ENCODE measurements at places on chromosomes 3 and 15.

- no peak for DNase-seq
Observed at GRCh38 chr15:96807361-96807760, 476.9 kb downstream of the NR2F2 start.

DNA sequence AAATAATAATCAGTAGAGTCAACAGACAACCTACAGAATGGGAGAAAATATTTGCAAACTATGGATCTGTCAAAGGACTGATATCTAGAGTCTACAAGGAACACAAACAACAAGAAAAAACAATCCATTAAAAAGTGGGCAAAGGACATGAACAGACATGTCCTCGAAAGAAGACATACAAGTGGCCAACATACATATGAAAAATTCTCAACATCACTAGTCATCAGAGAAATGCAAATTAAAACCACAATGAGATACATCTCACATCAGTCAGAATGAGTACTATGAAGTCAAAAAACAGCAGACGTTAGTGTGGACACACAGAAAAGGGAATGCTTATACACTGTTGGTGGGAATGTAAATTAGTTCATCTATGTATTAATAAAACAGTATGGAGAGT, 33.7 kb downstream of the SLC2A2 start:
- no peak for DNase-seq

- DNase-seq: no peak
Observed at GRCh38 chr3:4711680-4711992, 218.5 kb downstream of the ITPR1 start.

- DNase-seq: no peak
Observed at GRCh38 chr15:88255087-88255483, 1.5 kb downstream of the NTRK3 start.

- no peak for DNase-seq
Observed at GRCh38 chr3:37963016-37963415, 27.6 kb upstream of the VILL start.

- DNase-seq: no peak
Observed at GRCh38 chr3:41101231-41101630, 98.1 kb upstream of the CTNNB1 start.

- DNase-seq: no peak
Observed at GRCh38 chr3:116242825-116243224, 202.5 kb downstream of the LSAMP start.

GRCh38 chr3:54968546-54969172, 40.8 kb upstream of the LRTM1 start:
- DNase-seq: no peak

GRCh38 chr3:62700357-62700756, 174.9 kb downstream of the CADPS start:
- no peak for DNase-seq

GRCh38 chr3:146747051-146747450, 141.9 kb upstream of the PLSCR5 start:
- DNase-seq: no peak

DNA sequence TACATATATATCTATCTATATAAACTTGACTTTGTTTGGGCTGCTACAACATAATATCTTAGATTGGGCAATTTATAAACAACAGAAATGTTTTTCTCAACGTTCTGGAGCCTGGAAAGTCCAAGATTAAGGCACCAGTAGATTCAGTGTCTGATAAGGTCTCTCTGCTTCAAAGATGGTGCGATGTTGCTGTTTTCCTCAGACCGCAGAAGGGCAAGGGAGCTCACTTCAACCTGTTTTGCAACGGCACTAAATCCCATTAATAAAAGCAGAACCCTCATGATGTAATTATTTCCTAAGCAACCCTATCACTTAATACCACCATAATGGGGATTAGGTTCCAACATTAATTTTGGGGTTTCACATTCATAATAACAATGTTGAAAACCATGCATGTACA, 1134.8 kb downstream of the NSUN3 start:
- no peak for DNase-seq

DNA sequence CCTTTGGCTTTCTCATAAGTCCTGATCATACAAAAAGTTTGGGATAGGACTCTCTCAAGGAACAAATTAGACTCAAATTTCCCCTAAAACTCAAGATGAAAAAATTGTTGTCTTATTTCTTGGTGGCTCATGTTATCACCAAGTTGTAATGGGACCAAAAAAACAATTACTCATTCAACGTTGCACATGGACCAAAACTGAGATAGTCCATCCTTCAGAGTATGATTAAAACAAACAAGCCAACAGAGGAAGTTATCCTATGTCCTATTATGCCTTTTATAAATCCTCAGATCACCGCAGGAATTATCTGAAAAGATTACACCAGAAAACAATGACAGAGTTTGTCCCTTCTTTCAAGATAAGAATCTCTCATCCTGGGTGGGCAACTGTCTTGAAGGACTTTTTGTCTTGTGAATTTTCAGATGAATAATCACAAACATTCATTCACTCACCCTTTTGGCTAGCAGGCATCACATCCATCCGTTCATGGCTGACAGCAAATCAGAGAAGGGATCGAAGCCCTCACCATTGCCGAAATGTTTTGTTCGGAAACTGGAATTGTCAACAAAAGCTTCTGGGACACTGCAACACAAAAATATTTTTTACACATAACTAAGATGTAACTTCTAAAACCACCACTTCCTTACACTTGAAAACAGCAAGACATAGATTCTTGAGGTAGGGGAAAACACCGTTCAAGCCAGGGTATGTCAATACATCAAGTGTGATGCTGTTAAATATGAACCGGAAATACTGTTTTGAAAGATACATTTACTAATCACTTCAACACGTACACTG, 90.4 kb downstream of the FOXP1 start:
- no peak for DNase-seq

- DNase-seq: no peak
Observed at GRCh38 chr15:71333136-71333700, 217.9 kb downstream of the THSD4 start.

DNA sequence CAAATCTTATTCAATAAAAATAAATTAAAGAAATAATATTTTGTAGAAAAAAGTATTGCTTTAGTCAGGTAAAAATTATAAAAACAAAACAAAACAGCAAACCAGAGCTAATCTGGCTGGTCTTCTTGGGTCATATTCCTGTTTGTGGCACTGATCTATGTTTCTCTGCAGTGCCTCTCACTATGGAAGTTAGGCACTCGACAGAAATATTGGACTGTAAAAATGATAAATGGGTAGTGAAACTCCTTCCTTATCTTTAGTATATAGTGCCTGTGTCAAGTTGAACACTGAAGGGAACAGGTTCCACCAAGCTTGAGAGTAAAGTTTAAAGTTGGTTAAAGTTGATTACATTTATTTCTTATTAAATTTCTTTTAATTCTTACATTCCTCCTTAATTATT, 1195.6 kb upstream of the GBE1 start:
- DNase-seq: no peak

GRCh38 chr3:184827572-184827971, 15.6 kb downstream of the VPS8 start:
- no peak for DNase-seq

GRCh38 chr3:38586546-38587520, 62.7 kb downstream of the SCN5A start:
- no peak for DNase-seq
